ENCODE measurements at places on chromosomes 6 and 20. TPM values are rescaled to one million over a fixed set of nuclear protein-coding genes. Genes with fewer than 3 reads are reported as not detected.

Gene KCNS1
- total RNA-seq = 0.21 TPM

Gene MYLK2
- total RNA-seq = 0.55 TPM

DNA sequence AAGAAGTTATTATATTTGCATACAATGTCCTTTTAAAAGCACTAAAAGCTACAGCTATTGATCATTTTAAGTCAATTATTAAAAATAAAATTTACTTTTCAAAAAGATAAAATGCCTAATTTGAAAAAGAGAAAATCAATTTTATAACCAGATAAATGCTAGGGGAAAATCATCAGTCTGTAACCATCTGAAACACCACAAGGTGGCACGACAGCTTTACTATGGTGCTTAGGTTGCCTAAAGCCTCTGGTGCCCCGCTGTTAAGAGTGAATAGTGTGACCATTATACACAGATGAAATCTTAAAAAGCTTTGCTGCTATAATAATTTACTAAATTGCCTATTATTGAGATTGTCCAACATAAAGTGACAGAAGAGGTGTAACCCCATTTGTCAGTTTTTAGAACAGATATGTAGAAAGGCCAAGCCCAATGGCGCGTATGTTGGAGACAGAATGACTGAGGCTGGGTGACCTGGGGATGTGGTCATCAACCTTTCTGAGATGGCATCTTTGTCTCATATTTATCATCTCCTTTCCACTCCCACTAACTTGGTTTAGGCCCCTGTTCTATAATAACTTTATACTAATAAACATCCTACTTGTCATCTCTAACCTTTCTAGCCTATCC lies 100.8 kb downstream of the MOXD1 start:
- DNase-seq = peak; percentile 28

GRCh38 chr20:50467718-50468356 lies 42.3 kb upstream of the PTPN1 start:
- DNase-seq = peak; percentile 44

DNA sequence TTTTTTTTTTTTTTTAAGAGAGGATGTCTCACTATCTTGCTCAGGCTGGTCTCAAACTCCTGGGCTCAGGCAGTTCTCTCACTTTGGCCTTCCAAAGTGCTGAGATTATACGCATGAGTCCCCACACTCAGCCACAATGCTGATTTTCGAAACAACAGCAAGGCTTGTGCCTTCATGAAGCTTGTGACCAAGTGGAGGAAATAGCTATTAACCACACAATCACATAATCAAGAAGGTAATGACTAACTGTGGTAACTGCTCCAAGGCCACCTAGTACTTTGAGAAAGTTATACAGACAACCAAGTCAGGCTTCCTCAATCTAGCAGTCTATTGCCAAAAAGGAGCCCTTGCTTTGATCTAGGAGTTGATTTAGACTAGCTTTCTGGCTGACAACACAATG lies 46.3 kb downstream of the SOD2 start:
- no peak for DNase-seq

- DNase-seq = no peak
These were observed 3.5 kb downstream of the NDUFAF5 start for GRCh38 chr20:13788167-13788834.
